ENCODE measurements at places on chromosomes 16 and 17.

DNA sequence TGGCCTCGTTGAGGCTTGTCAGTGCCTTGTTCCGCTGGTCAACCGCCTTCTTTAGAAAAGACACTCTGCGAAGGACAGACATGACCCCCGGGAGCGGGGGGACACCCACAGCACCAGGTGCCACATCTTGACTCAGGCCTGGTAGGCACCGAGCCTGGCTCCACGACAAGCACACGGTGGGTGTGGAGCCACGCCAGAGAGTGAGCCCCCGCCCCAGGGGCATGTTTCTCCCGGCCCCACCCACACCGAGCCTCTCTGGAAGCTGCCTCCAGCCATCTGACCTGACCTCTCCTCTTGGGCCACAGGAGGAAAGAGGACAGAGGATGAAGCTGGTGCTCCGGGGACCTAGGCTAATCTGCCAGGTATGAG, 4.6 kb downstream of the FAAP100 start:
- DNase-seq, result no peak

DNA sequence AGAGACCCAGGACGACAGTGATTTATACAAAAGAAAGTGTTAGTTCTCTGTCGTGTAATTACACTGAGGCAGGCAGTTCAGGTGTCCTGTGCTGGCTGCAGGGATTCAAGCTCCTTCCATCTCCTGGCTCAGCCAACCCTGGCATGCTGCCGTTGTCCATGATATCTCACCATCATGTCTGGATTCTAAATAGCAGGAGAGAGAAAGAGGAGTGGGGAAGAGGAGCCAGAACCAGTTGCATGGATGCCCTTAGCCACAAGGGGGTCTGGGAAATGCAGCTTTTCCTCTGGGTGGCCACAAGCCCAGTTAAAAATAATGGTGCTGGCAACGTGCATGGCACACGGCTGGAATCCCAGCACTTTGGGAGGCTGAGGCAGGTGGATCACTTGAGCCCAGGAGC, 9.7 kb downstream of the C16orf54 start:
- no peak for DNase-seq

- DNase-seq, result no peak
Observed at GRCh38 chr17:81976332-81977210, 858 bp upstream of the ASPSCR1 start.

- no peak for DNase-seq
Observed at GRCh38 chr16:70548936-70549335, 25.3 kb downstream of the SF3B3 start.

- DNase-seq, result no peak
Observed at GRCh38 chr16:50769-51591, 2.4 kb downstream of the POLR3K start.

DNA sequence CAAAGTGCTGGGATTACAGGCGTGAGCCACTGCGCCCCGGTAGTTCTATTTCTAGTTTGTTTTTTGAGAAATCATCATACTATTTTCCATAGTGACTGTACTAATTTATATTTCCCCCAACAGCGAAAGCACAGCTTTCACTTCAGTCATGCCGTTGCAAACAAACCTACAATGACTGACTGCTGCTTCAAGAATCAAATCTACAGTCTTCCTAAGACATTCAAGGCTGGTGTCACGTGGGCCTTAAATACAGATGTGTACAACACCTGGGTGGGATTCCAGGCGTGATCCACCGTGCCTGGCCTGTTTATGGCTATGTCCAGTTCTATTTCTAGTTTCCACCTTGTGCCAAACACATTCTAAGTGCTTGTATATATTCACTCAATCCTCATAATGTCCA, 72.0 kb downstream of the ABCC6 start:
- no peak for DNase-seq

GRCh38 chr17:38469875-38470274, 41.6 kb downstream of the ARHGAP23 start:
- no peak for DNase-seq

- DNase-seq, result no peak
Observed at GRCh38 chr16:78396673-78397072, 297.2 kb downstream of the WWOX start.

DNA sequence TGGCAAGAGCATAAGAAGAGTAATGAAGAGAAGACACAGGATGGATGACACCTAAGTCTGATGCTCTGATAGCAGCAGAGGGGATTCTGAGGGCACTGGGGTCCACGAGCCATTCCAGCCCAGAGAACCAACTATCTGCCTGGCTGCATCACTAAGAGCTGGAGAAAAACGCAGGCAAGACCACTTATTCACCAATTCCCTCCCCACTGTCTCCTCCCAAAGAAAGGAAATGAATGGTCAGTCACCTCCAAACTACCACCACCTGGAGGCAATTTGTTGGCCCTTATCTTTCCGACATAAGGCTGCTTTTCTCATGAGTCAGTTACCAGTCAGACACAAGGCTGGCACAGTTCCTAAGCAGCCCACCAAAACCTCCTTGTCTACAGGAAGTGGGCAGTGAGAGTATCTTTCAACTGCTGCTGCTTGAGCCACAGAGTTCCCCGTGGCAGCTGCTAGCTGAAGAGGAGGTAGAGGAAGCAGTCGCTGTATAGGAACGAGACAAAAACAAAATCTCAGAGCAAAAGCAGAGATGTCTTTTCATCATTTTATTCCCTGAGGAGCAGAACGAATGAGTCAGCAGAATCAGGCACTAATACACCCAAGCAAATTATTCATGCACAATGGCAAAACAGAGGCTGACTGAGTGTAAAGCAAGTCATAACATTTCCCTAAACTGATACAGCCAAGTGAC, 111.1 kb downstream of the SMG6 start:
- DNase-seq, result no peak

GRCh38 chr16:46762583-46762982, 14.4 kb upstream of the MYLK3 start:
- no peak for DNase-seq

- no peak for DNase-seq
Observed at GRCh38 chr16:28110074-28110473, 46.6 kb upstream of the GSG1L start.

DNA sequence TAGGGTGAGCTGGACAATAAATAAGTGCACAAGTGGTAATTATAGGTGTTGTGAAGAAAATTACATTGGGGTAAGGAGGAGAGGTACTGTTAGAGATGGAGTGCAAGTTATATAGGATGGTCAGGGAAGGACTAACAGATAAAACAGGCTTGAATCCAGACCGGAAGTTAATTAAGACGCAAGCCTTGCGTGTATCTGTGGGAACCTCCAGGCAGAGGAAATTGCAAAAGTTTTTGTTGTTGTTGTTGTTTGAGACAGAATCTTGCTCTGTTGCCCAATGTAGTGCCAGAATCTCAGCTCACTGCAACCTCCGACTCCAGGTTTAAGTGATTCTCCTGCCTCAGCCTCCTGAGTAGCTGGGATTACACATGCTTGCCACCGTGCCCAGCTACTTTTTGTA, 2.4 kb upstream of the ZNF18 start:
- no peak for DNase-seq

- DNase-seq, result no peak
Observed at GRCh38 chr17:28988475-28988874, 17.4 kb downstream of the SEZ6 start.

DNA sequence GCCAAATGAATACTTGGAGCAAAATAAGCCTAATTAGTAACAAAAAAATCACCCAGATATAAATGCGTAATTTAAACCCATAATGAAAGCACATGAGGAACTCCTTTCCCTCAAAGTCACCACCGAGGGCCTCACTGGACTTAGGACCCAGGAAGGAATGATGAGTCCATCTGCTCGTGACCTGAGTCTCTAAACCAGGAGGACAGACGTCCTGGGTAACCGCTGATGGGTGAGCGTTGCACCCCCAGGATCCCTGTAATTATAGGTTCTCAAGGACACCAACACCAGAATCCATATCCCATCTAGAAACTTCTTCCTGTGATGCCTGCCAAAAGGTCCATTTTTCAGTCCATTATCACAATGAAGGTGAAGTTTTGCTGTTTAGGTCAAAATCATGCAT, 121.4 kb downstream of the ZNF778 start:
- no peak for DNase-seq

- DNase-seq, result no peak
Observed at GRCh38 chr17:44327715-44328449, 3.3 kb upstream of the SLC25A39 start.

DNA sequence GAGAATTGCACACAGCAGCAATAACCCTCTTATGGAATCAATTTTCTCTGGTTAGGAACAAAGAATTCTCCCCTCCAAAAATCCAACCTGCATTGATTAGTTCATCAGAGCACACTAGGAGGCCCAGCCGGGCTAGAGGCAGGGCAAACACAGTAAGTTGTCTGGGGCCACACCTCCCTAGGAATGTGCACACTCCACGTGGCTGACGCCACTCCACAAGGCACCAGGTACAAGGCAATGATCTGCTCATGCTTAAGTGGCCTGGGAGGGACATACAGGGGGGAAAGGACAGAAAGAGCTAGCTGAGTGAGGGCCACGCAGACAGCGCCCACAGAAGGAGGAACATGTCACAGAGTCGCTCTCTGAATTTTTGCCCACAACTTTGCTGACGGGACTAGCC, 107.6 kb downstream of the SLC39A11 start:
- no peak for DNase-seq

GRCh38 chr16:84827131-84827574, 7.4 kb downstream of the CRISPLD2 start:
- no peak for DNase-seq

DNA sequence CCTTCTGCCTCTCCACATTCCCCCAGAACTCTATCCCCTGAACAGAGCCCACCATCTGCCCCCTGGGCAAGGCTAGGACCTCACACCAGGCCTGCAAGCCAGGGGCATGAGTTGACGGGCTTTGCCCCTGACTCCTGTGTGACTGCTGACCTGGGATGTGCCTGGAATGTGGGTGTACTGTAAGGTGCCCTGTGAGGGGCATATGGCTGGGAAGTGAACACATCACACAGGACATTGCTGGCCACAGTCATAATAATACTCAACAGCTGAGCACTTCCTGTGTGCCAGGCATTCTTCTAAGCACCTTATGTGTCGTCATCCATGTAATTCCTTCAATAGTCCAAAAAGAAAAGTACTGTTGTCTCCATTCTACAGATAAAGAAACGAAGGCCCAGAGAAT, 13.3 kb downstream of the CES4A start:
- no peak for DNase-seq

DNA sequence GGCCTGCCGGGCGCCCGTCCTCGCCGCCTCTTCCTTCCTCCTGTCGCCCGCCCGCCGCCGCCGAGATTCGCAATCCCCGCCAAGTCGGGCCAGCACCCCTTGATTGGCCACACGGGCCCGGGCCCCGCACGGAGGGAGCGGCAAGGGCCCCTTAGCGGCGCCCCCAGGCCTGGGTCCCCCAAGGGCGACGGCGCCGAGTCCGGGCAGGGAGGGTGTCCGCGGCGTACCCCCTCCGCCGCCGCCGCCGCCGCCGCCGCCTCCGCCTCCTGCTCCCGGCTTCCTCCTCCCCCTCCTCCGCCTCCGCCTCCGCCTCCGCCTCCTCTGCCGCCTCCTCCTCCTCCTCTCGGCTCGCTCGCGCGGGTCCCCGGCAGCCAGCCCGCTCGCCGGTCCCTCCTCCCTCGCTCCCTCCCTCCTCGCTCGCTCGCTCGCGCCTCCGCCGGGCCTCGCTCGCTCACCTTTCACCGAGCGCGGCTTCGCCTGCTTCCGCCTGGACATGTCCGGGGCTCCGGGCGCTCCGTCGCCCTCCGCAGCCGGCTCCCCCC, 561 bp downstream of the ZNF423 start:
- DNase-seq, result peak; percentile 84

GRCh38 chr16:9092978-9093344, 1.5 kb downstream of the HAPSTR1 start:
- peak; percentile 48 for DNase-seq

- peak; percentile 63 for DNase-seq
Observed at GRCh38 chr17:17694169-17695081, 13.2 kb downstream of the RAI1 start.

DNA sequence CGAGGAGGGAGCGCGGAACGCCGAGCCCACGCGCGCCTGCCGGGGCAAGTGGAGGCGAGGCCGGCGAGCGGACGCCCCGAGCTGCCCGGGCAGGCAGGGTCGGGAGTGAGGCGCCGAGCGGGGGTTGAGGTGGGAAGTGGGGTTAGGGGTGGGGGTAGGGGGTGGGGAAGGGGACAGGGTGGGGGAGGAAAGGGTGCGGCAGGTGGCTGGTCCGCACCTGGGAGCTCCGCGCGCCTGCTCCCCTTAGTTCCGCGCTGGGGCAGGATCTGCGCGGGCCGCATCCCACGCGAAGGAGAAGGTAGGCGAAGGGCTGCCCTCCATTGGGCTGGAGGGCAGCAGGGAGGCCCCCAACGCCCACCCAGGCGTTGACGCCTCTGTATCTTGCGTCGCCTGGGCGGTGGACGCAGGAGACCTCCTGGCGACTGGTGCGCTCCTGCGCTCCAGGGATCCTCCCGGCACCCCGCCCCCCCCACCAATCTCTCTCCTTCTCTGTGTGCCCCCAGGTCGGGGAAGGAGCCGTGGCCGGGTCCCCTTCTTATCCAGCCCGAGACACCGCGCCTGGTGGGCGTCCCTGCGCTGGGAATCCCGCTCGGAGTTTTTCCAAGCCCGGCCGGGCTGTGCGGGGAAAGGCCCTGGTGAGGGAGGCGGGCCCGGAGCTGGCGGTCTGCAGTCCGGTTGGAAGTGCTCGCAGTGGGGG, 51.3 kb upstream of the AMZ2 start:
- no peak for DNase-seq

GRCh38 chr17:82328141-82328993, 5.2 kb downstream of the SECTM1 start:
- no peak for DNase-seq

- DNase-seq, result no peak
Observed at GRCh38 chr17:11823862-11824261, 173.4 kb downstream of the ZNF18 start.

- no peak for DNase-seq
Observed at GRCh38 chr17:48549281-48549630, 4.3 kb upstream of the HOXB2 start.

GRCh38 chr16:19289811-19290485, 4.4 kb downstream of the CLEC19A start:
- DNase-seq, result no peak

DNA sequence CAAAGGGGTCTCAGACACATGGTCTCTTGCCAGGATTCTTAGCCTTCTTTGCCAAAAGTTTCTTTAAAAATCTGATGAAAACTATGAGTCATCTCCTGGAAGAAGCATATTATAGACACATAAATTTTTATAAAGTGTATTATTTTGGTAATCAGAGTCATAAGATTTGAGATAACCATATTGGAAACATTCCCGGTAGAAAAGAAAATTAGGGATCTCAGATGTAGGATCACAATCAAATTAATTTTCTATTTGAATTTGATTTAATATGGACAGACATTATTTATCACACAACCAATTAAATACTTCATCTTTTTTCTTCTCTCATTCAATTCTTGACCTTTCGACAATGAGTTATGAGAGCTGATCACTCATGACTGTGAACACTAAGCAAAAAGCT, 347.7 kb upstream of the CDH8 start:
- no peak for DNase-seq

DNA sequence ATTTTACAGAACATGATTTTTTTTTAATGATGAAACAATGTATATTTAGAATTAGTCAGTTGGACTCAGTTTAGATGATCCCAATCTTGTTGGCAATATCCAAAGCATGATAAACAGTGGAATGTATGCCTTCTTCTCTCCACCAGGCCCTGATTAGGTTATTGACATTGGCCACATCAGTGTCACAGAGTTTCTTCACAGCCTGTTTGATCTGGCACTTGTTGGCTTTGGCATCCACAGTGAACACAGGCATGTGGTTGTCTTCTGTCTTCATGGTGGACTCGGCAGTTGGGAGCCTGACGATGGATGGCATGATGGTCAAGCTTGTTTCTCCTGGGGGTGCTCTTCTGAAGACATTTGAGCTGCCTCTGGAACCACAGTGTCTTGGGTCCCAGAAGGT, 317.5 kb downstream of the PMP22 start:
- no peak for DNase-seq

Measured in MM.1S (cell line).